ENCODE measurements at places on chromosomes 4 and X.
A peak's percentile ranks its signal among the peaks of the same experiment; 100 is the strongest.

DNA sequence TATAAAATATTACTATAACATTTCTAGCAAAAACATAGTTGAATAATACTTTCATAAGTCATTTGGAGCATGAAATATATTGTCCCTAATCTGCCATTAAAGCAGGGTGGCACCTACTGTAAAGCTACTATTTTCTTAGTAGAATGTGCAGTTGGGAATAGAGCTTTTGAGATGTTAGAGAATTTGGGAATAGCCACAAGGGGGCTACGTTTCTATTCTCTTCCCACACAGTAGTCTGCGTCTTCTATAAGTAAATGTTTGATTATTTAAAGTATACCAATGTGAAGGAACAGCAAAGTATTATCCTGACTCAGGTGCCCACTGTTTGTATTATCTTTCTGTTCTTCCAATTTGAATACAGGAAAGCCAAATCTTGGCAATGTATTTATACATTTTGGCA, 323.2 kb upstream of the GIMD1 start:
- DNase-seq = no peak

- peak; percentile 25 for DNase-seq
Observed at GRCh38 chr4:77146186-77147078, 10.6 kb upstream of the CCNG2 start.

DNA sequence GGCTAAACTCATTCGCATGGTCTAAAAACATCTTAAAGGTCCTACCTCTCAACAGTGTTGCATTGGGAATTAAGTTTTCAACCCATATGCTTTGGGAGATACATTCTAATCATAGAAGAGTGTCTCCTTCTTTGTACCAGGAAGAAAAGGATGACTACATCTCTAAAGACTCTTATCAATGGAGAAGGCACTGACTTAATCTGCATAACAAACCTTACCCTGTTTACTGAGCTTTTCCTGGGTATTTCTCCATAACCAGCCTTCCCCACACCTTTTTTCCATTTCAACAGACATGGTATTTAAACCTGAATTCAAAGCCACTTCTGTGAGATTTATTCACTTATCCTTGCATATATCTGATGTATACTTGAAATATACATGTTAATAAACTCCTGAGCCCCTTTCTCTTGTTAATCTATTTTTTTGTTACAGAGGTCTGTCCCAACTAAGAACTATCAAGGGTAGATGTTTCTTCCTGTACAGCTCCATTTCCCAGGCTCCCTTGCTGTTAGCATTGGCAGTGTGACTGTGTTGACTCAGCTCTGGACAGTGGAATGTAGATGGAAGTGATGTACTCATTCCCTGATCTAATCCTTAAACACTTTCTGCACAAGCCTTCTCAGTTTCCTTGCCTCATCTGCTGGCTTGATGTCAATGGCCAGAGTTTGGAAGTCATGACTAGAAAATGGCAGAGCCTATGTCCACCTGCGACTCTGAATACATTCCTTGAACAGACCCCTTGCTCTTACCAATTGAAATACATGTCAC, 148.9 kb upstream of the CPEB2 start:
- DNase-seq = peak; percentile 87

DNA sequence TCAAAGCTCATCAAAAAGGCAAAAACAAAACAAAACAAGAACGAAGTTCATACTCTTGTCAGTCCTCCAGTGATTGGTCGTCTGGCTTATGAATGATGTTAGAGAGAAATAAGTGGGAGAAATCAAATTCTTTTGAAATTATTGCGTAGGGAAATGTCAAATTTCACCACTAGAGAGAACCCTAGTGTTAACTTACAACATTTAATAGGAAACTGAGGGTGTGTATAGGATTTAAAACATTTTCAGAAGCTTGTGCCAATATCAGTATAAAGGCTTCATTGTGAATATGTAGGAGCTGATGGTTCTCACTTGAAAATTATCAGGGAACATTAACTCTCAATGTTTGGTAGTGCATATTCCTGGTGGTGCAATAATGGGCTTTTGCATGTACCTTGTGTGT, 17.4 kb downstream of the ADH6 start:
- peak; percentile 42 for DNase-seq
